ENCODE measurements at places on chromosomes 5 and 9.
A peak's percentile ranks its signal among the peaks of the same experiment; 100 is the strongest.

DNA sequence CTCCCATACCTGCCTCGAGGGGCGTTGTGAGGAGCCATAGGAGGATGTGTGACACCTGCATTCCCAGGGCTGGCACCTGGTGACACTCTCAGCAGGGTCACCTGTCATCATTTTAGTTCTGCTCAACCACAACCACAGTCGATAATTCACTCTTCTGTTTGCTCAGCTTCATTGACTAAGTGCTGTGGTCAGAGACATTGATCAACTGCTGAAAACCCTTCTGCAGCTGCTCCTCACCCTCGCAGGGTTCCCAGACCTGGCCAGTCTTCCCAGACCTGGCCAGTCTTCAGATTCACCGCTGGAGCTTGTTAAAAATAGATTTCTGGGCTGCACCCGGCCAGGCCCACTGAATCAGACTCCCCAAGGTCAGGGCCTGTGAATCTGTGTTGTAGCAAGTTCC is 92.8 kb downstream of the MVB12B start:
- peak; percentile 70 for DNase-seq

DNA sequence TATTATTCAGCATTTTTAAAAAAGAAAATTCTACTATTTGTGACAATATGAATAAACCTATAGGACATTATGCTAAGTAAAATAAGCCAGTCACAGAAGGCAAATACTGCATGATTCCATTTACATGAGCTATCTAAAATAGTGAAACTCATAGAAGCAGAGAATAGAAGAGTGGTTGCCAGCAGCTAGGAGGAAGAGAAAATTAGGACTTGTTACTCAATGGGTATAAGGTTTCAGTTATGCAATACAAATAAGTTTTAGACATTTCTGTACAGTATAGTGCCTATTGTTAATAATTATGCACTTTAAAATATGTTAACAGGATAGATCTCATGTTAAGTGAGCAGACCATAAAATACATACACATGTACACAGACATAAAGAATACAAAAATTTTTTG is 73.8 kb upstream of the SPINK5 start:
- no peak for DNase-seq

GRCh38 chr5:133868946-133869518 is 99.4 kb downstream of the C5orf15 start:
- peak; percentile 66 for DNase-seq

DNA sequence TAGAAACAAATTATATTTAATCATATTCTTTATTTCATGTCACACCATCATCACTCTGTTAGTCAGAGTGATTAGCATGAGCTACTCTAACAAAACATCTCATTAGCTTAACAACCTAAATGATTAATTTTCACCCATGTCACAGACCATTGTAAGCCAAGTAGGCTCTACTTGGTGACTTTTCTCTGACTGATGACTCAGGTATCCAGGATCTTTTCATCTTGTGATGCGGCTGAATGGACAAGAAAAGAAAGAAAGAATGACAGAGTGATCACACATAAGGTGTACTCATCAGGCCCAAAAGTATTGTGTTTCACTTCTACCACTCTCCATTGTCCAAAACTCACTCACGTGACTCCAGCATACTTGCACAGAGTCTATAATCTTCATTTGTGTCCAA is 299.3 kb downstream of the ANXA1 start:
- no peak for DNase-seq

DNA sequence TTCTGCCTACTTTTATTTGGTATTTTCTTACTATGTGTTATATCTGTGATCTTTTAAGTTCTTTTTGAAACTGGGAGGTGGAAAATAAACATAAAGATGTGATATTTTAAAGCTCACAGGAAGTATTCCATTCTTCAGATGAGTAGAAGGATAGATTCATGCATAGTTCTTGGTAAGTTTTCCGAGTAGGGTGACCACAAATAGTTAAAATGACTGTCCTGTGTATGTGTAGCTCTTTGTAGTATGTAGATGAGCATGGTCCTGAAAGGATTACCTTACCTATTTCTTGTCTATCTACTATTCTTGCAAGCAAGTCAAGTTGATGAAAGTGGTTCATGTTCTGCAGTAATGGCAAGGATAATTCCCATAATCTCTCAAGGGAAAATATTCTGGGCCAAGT is 47.7 kb downstream of the SRFBP1 start:
- DNase-seq = no peak

DNA sequence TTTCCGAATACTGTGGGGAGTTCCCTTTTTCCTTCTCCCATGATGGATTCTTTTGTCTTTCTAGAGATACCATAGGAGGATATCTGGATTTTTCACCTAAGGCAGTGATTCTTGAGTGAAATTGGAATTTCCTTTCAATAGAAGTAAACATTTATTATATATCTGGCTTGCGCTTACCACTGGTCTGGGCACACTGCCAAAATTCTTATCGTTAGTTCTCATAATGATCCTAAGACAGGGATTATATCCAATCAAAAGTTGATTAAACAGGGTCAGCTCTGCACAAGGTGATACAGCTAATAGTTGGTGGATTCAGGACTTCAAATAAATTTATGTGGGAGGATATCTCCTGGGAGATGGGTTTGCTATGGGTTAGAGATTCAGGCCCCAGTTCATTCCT is 9.6 kb downstream of the TLE4 start:
- DNase-seq = peak; percentile 41

- DNase-seq = no peak
Measured at GRCh38 chr9:13149454-13149853, 130.0 kb downstream of the MPDZ start.

GRCh38 chr9:115395511-115396021 is 277.6 kb upstream of the TNC start:
- DNase-seq = no peak

- DNase-seq = no peak
Measured at GRCh38 chr5:74685979-74686631, 1.1 kb downstream of the HEXB start.

DNA sequence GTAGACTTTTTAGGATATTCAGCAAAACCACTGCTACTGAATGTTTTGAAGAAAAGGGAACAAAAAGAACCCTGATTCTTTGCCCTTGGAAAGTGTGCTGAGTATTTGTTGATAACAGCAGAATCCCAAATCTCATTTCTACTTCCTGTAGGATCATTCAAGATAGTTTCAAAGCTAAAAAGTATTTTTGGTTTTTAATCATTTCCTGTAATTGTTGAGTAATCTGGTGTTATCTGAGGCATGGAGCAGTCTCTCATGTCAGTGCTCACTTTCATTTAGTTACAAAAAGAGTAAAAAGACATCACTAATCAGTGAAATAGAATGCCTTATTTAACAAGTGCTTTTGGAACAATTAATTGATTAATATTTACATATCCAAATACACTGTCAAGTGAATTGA is 56.1 kb downstream of the ITGA2 start:
- DNase-seq = no peak

- DNase-seq = peak; percentile 54
Measured at GRCh38 chr5:79261897-79262296, 26.0 kb downstream of the JMY start.

DNA sequence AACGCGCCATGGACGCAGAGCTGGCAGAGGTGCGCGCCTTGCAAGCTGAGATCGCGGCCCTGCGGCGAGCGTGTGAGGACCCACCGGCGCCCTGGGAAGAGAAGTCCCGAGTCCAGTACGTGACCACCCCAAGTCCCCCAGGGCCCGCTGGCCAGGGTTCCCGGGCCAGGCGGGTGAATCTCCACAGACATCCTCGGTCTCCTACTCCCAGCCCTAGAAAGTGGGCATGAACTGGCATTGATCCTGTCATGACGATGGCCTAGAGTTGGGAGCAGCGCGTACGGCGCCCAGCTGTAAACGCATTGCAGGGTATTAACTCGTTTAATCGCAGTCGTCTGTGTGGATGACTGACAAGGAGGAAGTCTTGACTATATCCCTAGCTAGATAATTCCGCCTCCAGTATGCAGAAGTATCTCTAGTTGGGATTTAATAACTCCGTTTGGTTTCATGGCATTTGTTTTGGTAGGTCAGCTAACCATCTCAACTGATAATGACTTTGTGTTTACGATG is 293 bp downstream of the CENPP start:
- DNase-seq = no peak

DNA sequence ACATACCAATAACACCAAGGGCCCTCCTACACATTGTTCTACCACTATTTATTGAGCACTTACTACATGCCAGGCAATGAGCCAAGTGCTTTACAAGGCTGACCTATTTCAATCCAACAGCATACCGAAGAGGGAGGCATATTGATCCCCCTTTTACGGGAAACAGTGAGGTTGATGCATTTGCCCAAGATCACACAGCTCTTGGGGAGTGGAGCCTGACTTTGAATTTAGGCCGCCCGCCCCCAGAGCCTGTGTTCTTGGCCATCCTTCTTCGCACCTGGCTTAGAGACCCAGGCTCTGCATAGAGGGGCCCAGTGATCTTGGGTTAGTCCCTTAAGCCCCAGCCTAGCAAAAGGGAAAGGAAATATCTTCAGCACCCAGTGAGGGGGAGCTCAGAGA is 158.1 kb upstream of the IER5L start:
- no peak for DNase-seq

DNA sequence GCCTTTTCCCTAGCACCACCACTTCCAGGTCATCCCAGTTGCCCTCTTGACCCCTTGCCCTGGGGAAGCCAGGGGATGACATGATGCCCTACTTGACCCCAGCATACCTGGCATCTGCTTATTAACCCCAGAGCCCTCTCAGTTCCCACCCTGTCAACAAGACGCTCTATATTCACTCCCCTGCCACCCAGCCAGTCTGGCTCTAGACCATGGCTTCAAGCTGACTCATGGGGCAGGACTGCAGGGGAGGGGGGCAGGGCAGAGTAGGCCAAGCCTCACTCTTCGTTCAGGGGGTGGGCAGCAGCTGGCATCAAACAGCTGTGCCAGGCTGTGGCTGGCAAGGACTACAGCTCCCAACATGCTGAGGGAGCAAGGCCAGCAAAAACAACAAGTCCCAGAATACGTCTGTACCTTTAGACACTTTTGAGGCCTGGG is 5.3 kb downstream of the ATOSB start:
- DNase-seq = no peak

- DNase-seq = no peak
Measured at GRCh38 chr9:92647671-92648473, 22.1 kb downstream of the IPPK start.

DNA sequence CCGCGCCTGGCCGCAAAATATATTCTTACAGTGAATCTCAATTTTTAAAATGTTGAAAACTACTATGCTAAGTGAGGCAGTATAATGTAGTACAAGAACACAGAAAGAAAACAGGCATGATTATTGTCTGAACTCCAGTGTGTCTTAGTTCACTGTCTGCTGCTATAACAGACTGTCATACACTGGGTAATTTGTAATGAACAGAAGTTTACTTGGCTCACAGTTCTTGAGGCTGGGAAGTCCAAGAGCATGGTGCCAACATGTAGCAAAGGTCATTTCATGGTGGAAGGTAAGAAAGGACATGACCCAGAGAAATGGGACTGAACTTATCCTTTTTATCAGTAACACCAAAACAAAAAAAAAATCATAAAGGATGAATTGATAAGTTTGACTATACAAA is 19.9 kb upstream of the TEX10 start:
- no peak for DNase-seq

DNA sequence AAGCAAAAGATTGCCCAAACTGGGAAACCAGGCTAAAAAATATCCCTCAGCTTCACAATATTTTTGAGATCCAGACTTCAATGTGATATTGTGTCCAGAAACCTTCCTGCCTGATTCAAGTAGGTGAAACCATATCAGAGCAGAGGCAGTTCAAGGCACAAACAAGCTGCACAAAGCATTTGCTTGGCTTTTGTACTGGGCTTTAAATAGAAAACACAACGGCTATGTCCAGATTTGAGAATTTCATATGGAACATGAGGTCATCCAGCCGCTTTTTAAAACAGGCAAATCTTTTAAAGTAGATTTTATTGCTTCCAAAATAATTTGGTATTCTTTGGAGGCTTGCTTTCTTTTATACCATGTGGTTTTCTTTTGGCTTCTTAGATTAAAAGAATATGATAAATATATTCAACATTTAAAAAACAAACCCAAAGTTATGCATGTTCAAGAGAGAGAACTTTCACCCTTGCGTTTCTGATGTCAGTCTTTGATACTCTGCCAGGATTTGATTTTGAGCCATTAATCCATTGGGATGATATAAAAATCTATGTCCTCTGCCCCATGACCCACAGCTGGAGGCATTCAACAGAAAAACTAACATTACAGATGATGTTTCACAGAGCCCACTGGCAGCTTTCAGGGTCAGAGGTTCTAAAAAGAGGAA is 29.0 kb upstream of the CCDC112 start:
- DNase-seq = no peak

DNA sequence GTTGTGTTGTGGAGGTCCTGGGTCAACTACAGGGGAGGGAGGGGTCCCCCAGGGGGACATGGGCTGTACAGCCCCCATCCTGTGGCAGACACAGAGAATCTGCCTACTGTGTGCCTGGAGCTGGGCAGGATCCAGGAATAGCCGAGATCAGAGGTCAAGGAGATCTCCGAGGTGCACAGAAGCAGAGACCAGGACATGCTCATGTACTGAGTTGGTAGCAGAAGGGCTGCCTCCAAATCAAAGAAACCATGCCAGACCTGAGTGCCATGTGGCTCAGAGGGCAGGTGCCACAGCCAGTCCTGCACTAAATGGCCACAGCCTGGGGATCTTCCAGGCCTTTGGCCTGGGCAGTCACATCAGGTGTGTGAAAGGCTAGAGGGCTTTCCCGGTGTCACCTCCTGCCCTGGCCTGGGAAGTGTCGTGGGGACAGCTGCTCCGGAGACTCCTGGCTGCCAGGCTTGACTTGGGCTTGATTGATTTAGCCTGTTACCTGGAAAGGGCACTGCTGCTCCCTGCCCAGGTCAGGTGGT is 27.8 kb downstream of the GSN start:
- DNase-seq = no peak

- no peak for DNase-seq
Measured at GRCh38 chr5:96090215-96090614, 128.6 kb upstream of the ELL2 start.

DNA sequence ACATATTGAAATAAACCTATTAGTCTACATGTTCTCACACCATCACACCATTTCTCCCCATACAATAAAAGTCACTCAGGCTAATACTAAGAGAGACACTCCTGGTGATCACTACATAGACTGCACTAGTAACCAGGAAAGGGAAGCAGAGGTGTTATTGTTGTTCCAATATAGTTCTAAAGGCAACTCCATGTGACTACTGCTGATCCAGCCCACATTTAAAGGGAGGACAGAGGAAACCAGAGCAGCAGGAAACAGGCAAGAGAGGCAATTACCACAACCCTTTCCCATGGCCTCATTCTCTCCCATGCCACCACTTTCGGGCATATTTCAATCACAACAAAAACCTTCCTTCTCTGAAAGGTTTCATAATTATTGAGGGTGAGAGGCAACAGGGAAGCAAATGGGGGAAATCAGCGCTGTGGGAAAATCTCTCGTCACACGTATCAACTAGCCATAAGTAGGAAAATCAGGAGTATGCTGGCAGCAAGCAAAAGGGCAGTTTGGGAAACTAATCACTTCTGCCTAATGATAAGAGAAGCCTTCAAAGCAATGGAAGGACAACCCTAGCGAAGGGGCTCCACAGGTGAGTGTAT is 1.8 kb downstream of the UBAP2 start:
- peak; percentile 51 for DNase-seq

GRCh38 chr9:132651259-132651658 is 18.5 kb downstream of the DDX31 start:
- DNase-seq = no peak

Measured in Jurkat, Clone E6-1 (cell line).